Effector CD4-positive, alpha-beta T cell (primary cell): ENCODE measurements at places on chromosomes 5 and 9.

DNA sequence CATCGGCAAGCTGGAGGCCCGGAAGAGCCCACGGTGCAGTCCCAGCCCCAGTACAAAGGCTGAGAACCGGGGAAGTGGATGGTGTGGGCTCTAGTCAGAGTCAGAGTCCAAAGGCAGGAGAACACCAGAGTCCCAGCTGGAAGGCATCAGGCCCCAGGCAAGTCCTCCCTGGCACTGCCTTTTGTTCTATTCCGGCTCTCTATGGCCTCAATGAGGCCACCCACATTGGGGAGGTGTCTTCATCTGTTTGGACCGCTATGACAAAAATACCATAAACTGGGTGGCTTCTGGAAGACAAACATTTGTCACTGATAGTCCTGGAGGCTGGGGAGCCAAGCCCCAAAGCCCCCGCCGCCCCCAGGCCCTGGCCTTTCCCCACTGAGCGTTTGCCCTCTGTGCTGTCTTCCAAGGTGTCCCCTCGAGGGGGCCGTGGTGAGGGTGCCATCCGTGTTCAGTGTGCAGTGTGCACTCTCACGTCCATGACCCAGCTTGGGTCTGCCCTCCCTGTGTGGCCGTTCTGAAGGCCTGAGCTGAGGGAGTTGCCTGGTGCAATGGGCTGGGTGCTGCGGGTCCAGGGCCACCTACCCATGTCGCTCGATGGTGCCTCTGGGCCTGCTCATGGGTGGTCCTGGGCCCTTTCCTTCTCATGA, 99.1 kb upstream of the PPP1R26 start:
- no peak for DNase-seq

GRCh38 chr5:15573590-15573989, 73.6 kb downstream of the FBXL7 start:
- DNase-seq = no peak

- no peak for DNase-seq
Observed at GRCh38 chr9:88218726-88219125, 80.5 kb upstream of the SPATA31C2 start.

DNA sequence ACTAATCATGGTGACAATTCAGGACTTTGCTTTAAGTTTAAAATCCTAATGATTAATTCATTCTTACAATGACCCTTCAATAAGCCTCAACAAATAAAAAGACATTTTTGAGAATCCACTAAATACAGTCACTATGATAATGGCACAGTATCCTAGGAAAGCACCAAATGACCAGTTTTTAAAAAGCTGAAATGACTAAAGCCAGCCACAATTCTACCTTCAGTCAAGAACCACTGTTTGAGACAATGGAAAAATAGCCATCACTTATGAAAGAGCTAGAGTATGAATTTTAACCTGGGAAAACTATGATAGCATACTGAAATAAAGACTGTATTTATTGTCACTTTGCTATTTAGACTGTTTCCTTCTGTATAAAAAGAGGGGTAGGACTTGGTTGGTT, 14.0 kb downstream of the FBXW2 start:
- no peak for DNase-seq

- no peak for DNase-seq
Observed at GRCh38 chr5:141477815-141478214, 2.0 kb downstream of the PCDHGC3 start.

DNA sequence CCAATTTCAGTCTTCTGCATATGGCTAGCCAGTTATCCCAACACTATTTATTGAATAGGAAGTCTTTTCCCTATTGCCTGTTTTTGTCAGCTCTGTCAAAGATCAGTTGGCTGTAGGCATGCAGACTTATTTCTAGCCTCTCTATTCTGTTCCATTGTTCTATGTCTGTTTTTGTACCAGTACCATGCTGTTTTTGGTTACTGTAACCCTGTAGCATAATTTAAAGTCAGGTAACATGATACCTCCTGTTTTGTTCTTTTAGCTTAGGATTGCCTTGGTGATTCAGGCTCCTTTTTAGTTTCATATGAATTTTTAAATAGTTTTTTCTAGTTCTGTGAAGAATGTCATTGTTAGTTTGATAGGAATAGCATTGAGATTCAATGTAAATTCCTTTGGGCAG, 104.9 kb upstream of the SLCO6A1 start:
- DNase-seq = no peak

GRCh38 chr5:157371655-157372471, 88.2 kb upstream of the NIPAL4 start:
- DNase-seq = no peak

- DNase-seq = no peak
Observed at GRCh38 chr5:42894057-42894456, 82.4 kb upstream of the SELENOP start.

DNA sequence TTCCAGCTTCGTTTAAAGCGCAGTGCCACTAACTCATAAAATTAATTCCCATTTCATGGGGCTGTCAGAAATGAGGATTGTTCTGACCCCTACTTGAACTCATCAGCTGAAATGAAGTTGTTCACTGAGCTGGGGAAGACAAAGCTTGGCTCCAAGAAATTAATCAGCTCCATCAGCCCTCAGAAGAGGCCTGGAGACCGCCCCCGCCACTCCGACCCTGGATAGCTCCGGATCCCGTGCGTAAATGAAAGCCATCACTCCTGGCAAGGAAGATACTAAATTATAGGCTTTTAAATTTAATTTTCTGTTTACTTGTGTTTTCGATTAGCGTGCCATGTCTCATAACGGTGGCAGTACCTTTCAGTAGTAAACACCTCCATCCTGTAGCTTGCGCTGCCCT, 142.8 kb upstream of the IRX2 start:
- no peak for DNase-seq
